ENCODE measurements at places on chromosomes 13 and 19.

DNA sequence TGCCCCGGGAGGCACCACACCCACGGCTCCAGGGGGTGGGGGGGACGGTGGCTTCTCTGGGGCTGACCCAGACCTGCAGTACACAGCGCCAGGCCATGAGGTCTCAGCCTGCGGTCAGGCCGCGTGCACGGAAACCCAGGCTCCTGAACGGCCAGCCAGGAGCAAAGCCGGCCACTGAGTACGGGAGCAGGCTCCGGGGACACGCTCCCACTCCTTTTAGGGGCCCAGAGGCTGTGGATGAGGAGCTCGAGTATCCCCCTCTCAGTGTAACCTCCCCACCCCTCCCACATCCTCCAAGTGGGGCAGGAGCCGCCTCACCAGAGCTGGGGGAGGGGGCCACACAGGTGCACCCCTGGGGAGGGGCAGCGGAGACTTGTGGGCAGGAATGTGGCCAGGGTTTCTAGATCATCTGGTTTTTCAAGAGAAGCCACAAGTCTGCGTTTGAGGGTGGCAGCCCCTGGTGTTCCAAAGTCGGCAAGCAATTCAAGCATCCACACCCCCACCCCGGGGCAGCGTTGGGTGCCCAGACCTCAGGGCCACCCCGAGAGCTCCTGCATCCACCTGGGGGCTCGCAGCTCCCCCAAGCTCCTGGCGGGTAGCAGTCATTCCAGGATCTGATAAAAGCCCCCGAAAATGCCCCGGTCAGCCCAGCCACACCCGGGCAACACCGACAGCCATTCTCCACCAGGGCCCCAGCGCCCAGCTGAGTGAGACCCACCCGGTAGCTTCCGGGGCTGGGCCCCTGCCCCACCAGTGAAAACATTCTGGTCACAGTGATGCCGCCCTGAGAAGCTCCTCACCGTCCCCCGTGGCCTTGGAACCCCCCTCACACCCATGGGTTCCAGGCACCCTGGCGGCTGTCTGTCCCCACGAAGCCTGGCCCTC is 6.1 kb downstream of the SBNO2 start:
- DNase-seq = no peak

DNA sequence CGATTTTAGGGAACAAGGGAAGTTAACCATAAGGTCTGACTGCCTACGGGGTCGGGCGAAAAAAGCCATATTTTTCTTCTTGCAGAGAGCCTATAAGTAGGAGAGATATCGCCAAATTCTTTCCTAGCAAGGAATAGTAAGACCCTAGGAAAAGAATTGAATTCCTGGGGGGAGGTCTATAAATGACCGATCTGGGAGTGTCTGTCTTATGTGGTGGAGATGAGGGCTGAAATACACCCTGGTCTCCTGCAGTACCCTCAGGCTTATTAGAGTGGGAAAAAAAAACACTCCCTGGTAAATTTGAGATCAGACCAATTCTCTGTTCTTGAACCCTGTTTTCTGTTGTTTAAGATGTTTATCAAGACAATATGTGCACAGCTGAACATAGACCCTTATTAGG is 447.5 kb upstream of the ATXN8OS start:
- DNase-seq = no peak

DNA sequence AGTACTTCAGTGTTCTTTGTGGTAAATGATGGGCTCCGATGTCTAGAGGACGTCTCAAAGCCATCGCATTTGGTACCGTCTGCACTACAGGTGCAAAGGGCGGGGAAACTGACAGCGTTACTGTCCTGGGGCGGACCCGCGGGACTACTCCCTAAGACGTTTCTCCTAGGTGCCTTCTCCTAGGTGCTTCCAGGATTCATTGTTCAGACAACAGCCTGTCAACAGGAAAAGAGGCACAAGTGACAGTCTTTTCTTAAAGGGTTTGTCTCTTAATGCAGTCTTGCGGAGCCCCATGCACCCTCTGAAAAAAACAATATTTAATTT is 1.4 kb downstream of the SERTM1 start:
- no peak for DNase-seq

GRCh38 chr13:79880818-79881217 is 399.9 kb downstream of the NDFIP2 start:
- peak; percentile 27 for DNase-seq

DNA sequence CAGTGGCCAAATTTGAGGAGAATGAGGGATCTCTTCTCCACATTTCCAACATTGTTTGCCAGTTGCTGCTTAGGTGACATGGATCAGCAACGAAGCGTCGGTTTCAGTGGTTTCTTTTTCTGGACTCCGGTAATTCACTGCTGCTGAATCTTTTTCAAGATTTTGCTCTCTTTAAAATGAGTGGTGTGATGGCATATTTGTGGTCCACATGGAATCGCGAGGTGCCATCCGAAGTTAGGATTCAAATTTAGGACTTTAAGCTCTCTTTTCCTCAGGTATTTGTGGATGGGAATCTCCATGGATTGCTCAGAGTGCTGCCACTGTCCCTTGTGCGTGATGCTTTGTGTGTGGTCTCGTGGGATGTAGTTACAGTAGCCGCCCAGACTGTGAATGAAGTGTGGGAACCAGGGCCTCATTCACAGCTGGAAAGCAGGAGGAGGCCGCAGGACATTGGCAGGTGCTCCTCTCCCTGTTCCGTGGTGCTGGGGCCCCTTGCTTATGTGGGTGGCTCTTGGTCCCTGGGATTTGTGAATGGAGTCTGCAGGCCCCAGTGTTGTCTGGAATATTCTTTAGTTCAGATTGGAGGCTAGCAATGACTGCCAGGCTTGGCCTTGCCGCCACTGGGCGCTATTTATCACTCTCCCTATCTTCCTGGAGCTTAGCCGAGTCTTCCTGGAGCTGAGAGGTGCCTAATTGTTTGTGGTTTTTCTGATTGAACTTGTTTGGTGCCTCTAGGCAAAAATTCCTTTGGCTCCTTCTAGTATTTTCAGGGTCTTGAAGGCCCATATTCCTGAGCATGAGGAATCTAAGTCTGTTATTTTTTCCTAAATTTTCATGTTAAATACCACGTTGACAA is 1.5 kb downstream of the ILF3 start:
- DNase-seq = no peak
